ENCODE measurements at places on chromosomes 1 and 21. TPM values are rescaled to one million over a fixed set of nuclear protein-coding genes. Genes with fewer than 3 reads are reported as not detected.
A peak's percentile ranks its signal among the peaks of the same experiment; 100 is the strongest.

GRCh38 chr1:203089001-203089650 lies 3.3 kb upstream of the MYOG start:
- H3K27ac ChIP-seq, result no peak overlapping the region
- H3K27me3 ChIP-seq, result peaks cover 10% of the 10 kb centered on the region
- no peak for DNase-seq
- H3K36me3 ChIP-seq, result no peaks in the 10 kb centered on the region
- H3K4me3 ChIP-seq, result no peak overlapping the region

LPAR3 gene
- not detected for total RNA-seq

GRCh38 chr1:109503935-109504334 lies 5.6 kb downstream of the AMIGO1 start:
- DNase-seq, result no peak
- peaks cover 16% of the 10 kb centered on the region for H3K27me3 ChIP-seq
- H3K4me3 ChIP-seq, result no peak overlapping the region
- H3K4me1 ChIP-seq, result peaks cover 47% of the 10 kb centered on the region
- H3K27ac ChIP-seq, result no peak overlapping the region

SPRR2B gene
- not detected for total RNA-seq

- peak overlapping the region; percentile 24 for H3K4me3 ChIP-seq
- H3K27me3 ChIP-seq, result no peaks in the 10 kb centered on the region
- H3K36me3 ChIP-seq, result peaks cover 2% of the 10 kb centered on the region
- DNase-seq, result peak; percentile 16
These were observed 17.4 kb downstream of the TIAM1 start for GRCh38 chr21:31326522-31327242.

DNA sequence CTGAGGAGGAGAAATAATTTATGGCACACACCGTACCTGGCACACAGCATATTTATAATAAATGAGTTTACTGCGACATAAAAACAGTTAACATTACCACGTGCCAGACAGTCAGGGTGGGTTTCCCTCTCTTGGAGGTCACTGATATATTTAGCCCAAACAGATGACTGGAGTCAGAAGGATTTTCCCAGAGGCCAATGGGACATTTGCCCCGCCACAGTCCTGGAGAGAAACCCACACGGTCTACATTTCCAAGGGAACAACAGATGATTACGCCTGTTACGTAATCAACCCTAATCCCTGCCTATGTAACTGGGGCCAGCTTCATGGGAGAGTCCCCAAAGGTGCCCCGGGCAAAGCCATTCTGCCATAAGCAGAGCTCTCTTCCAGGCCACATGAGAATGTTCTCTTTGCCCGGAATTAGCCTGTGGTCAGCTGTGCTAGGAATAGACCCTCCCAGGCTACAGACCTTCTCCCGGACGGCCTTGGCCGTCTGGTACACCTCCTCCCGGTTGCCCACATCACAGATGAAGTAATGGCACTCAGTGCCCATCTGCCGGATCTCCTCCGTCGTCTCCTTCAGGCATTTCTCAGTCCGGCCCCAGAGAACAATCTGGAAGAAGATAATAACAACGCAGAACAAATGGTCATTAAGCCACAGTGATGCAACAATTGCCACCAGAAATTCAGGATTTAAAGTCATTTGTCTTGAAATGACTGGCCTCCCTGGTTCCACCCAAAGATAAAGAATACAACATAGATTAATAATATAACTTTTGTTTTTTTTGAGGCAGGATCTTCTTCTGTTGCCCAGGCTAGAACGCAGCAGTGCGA lies 37.7 kb downstream of the DHRS3 start:
- no peaks in the 10 kb centered on the region for H3K4me1 ChIP-seq
- H3K36me3 ChIP-seq, result peaks cover 40% of the 10 kb centered on the region
- no peak overlapping the region for H3K4me3 ChIP-seq

ERMAP gene
- 4.8 TPM for total RNA-seq

PRR9 gene
- total RNA-seq, result not detected

- no peak overlapping the region for H3K27ac ChIP-seq
- peaks cover 33% of the 10 kb centered on the region for H3K27me3 ChIP-seq
- H3K4me1 ChIP-seq, result peaks cover 1% of the 10 kb centered on the region
- no peak overlapping the region for H3K4me3 ChIP-seq
- DNase-seq, result no peak
These were observed 1.1 kb upstream of the B3GALT5 start for GRCh38 chr21:39611551-39612190.

DNA sequence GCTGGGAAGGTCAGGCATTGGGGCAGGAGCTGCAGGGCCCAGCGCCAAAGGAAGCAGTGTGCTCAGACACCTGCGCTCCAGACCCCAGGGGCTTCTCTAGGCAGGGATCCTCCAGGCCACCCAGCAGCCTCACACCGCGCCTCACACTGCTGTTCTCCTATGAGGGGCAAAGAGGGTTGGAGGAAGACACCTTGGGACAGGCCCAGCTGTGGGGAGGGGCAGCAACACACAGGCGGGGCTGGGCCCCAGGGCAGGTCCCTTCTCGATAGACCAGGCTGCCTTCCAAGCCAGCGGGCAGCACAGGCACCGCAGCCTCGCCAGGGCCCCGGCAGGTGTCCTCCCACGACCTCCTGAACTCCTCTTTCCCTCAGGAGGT lies 20.7 kb upstream of the PRSS38 start:
- H3K27me3 ChIP-seq, result peaks cover 5% of the 10 kb centered on the region
- no peak overlapping the region for H3K27ac ChIP-seq
- H3K4me3 ChIP-seq, result no peak overlapping the region

VANGL2 gene
- not detected for total RNA-seq

DNA sequence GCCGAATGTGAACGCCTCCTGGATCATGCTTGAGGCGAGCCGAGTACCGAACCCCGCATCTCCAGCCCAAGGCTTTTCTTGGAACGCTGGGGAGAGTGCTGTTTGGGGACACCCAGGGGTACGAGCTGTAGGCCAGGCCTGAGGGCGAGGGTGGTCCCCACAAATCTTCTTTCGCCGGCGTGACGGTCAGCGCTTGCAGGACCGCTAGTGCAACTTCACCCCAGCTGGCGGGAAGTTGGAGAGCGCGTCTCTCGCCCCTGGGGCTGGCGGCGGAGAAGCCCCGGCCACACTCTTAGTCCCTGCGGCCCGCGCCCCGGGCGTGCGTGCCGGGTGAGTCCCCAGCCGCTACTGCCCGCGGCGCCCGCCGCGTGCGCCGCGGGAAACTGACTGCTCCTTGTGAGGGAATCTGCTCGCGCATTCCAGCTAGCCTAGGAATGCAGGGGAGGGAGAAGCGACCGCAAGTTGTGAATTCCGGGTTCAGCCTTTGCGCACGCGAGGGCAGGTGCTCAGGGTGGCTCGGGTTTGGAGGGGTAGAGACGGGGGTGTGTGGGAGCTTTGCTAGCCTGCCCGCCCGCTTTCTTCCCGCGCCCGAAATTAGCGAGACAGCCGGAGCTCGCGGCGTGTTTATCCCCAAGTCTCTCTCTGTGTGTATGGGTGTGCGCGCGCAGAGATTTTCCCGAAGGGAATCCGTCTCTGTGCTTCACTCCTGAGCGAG lies 884 bp downstream of the LHX4 start:
- H3K4me3 ChIP-seq, result peak overlapping the region; percentile 61
- DNase-seq, result no peak

GRCh38 chr1:24362982-24363614 lies 43.9 kb downstream of the GRHL3 start:
- no peak overlapping the region for H3K27ac ChIP-seq
- no peak overlapping the region for H3K4me3 ChIP-seq
- H3K4me1 ChIP-seq, result peaks cover 23% of the 10 kb centered on the region

TEDDM1 gene
- total RNA-seq, result not detected

DNA sequence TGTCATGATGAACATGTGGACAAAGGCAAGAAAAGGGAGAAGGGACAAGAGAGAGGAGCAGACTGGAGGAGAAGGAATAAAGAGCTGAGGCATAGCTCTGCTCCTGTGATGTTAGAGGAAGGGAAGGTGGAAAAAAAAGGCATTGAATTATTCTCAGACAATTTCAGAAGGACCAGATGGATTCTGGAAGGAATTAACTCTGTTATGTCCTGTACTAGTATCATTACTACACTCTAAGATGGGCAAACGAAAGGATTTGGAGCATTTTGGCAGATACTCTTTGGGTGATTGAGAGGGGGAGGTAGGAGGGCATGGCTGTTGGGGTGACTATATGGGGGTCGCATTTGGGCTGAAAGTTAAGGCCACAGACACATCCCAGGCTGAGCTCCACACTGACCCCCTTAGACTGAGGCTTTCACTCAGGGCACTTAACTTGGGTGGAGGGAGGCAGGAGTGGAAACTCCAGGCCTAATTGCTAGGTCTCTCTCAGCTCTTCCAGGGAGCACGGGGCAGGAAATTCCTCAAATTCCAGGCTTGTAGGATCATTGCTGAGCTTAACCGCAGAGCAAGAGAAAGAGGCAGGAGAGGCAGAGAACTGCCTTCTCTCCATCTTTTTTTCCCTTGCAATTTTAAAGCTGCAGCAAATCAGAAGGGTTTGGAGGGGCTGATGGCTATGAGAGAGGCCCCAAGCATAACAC lies 25.9 kb downstream of the KIRREL1 start:
- no peak overlapping the region for H3K4me3 ChIP-seq
- H3K27me3 ChIP-seq, result no peaks in the 10 kb centered on the region
- H3K4me1 ChIP-seq, result no peaks in the 10 kb centered on the region
- no peak for DNase-seq

GRCh38 chr1:59143133-59143487 lies 153.8 kb upstream of the FGGY start:
- DNase-seq, result no peak
- peak overlapping the region; percentile 62 for H3K27ac ChIP-seq
- H3K4me1 ChIP-seq, result peaks cover 59% of the 10 kb centered on the region
- no peaks in the 10 kb centered on the region for H3K36me3 ChIP-seq
- no peaks in the 10 kb centered on the region for H3K27me3 ChIP-seq

- no peak for DNase-seq
- peaks cover 46% of the 10 kb centered on the region for H3K36me3 ChIP-seq
- H3K4me3 ChIP-seq, result peak overlapping the region; percentile 75
- H3K4me1 ChIP-seq, result peaks cover 82% of the 10 kb centered on the region
- H3K27ac ChIP-seq, result peak overlapping the region; percentile 65
- no peaks in the 10 kb centered on the region for H3K27me3 ChIP-seq
These were observed 21.9 kb downstream of the CAPZB start for GRCh38 chr1:19463504-19463803.

DNA sequence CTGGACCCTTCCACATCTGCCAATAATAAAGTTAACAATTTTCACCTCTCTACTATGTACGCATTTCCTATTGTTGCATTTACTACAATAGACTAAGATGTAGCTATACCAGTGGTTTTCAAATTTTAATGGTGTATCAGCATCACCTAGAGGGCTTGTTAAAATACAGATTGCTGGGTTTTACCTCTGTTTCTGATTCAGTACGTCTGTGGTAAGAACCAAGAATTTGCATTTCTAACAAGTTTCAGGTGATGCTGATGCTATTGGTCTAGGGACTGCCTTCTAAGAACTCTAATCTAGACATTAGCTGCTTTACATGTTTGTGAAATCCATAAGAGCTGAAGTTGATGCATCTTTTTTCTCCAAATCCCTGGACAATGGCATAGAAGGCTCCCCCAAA lies 59.7 kb downstream of the ERICH3 start:
- no peaks in the 10 kb centered on the region for H3K36me3 ChIP-seq
- H3K4me3 ChIP-seq, result no peak overlapping the region
- no peak for DNase-seq
- no peak overlapping the region for H3K27ac ChIP-seq
- no peaks in the 10 kb centered on the region for H3K27me3 ChIP-seq

DNA sequence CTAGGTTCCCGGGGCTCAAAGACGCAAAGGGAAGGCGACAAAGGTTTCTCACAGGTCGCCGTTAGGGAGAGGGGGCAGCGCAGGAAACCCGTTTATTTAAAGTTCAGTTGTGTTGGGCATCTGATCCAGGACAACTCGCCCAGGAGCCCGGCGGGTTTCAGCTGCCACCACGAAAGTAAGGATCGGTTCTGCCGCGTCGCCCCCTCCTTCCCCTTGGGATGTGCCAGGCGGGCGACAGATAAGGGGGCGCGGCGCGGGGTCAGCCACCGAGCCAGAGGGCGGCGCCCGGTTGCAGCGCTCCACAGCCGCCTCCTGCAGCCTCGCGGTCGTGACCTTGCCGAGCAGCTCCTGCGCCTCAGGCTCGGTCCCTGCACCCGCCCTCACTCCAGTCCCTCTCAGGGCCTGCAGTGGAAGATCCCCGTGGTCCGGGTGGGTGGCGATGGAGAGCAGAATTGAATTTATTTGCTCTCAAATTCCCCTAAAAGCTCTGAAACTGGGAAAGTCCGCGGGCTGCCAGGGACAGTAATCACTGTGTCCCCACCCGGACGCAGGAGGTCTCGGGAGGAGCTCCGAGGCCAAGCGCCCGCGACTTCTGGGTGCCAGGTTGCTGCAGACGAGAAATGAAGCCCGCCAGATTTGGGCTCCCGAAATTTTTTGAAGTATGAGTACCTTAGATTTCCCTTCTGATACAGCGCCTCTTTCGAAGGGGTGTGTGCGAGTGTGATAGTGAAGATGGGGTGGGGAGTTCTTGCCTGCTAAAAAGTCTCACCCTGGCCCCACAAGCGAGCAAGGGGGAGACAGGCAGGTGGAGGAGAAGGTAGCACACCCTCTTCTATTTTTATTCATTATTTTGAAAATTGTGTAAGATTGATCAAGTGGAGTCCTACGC lies 28.4 kb upstream of the NFIA start:
- peaks cover 75% of the 10 kb centered on the region for H3K27me3 ChIP-seq
- no peaks in the 10 kb centered on the region for H3K36me3 ChIP-seq
- no peak overlapping the region for H3K27ac ChIP-seq
- H3K4me1 ChIP-seq, result peaks cover 18% of the 10 kb centered on the region

DNA sequence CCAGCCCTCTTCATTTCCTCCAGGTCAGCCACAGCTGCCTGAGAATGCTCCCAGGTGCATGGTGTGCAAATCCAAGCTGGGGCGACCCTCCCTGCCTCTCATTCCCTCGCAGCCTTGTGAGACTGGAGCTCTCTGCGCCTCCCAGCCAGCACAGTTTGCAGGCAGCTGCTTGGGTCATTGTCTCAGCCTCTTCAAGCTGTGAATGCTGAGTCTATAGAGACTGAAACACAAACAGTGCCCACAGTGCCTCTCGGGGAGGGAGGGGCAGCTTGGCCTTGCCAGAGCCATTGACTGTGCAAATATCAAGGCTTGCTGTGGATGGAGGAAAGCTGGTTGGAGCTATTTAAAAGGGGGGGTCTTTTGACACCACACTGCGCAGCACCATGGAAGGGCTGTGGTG lies 10.6 kb downstream of the PLXNA2 start:
- no peak overlapping the region for H3K27ac ChIP-seq
- no peak for DNase-seq
- no peak overlapping the region for H3K4me3 ChIP-seq
- no peaks in the 10 kb centered on the region for H3K36me3 ChIP-seq

GRCh38 chr1:219379691-219380090 lies 206.0 kb downstream of the LYPLAL1 start:
- no peak for DNase-seq
- H3K36me3 ChIP-seq, result no peaks in the 10 kb centered on the region
- no peak overlapping the region for H3K27ac ChIP-seq
- H3K4me3 ChIP-seq, result no peak overlapping the region
- peaks cover 2% of the 10 kb centered on the region for H3K27me3 ChIP-seq

- peaks cover 22% of the 10 kb centered on the region for H3K4me1 ChIP-seq
- no peak for DNase-seq
- H3K27me3 ChIP-seq, result peaks cover 11% of the 10 kb centered on the region
- H3K36me3 ChIP-seq, result no peaks in the 10 kb centered on the region
These were observed 12.3 kb downstream of the NES start for GRCh38 chr1:156664767-156665411.

Measured in activated T-helper 2 cell treated with anti-CD3 and anti-CD28 coated beads, Interferon-gamma antibody, Interleukin-2, Interleukin-4, amounts not matched to agents 10 μg/mL and 5 μg/mL and 100 μg/mL, durations not matched to agents 14 hours and 24 hours and 36 hours (primary cell).